Activated naive CD4-positive, alpha-beta T cell treated with anti-CD3 and anti-CD28 coated beads, Interleukin-2, amount 10 ng/mL, durations not matched to agents 7 days and 5 days (primary cell): ENCODE measurements at places on chromosomes 5 and 9.

DNA sequence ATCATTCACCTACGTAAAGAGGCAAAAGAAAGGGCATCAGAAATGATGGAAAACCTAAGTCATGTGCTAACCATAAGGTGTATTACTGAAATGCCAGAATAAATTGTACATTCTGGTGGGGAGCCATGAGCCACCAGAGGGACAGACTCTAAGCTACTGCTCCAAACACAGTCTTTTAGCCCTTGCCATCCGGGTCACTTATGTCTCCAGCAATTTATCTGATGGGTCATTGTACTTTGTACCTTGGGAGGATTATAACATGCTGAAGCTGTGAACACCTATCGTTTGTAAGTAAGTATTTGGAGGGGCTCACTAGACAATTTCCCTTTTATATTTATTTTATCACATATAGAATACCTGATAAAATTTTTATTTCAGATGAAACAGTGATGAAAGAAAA, 495.1 kb downstream of the KIF4B start:
- no peak for DNase-seq
- no peaks in the 10 kb centered on the region for H3K36me3 ChIP-seq
- no peaks in the 10 kb centered on the region for H3K4me1 ChIP-seq
- H3K27me3 ChIP-seq, result no peaks in the 10 kb centered on the region
- H3K4me3 ChIP-seq, result no peak overlapping the region

DNA sequence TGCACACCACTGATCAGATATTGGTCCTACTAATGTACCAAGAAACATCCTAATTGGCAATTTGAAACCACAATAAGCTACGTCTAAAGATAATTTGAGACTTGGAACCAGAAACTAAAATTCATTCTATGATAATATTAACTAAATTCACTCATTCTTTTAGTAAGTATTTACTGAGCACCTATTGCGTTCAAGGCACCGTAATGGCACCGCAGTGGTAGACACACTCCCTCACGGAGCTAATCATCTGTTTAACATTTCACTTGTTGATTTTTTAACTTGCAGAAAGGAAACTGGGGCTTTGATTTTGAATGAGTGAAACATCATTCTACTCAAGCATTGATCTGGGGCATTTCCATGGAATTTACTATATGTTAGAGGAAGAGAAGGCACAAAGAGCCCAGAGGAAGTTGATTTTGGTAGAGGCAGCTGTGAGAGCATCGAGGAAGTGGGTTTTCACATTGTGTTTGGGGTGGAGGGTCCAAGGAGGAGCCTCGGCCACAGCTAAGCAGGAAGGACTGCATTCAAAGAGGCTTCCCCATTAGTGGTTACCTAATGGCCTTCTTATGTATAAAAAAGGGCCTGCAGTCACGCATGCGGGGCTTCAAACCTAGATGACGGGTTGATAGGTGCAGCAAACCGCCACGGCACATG, 7.1 kb downstream of the RAPGEF1 start:
- H3K27me3 ChIP-seq, result no peaks in the 10 kb centered on the region
- peak overlapping the region; percentile 67 for H3K4me3 ChIP-seq
- H3K27ac ChIP-seq, result peak overlapping the region; percentile 97
- peak; percentile 67 for DNase-seq
- H3K36me3 ChIP-seq, result peaks cover 33% of the 10 kb centered on the region
- peaks cover 96% of the 10 kb centered on the region for H3K4me1 ChIP-seq

DNA sequence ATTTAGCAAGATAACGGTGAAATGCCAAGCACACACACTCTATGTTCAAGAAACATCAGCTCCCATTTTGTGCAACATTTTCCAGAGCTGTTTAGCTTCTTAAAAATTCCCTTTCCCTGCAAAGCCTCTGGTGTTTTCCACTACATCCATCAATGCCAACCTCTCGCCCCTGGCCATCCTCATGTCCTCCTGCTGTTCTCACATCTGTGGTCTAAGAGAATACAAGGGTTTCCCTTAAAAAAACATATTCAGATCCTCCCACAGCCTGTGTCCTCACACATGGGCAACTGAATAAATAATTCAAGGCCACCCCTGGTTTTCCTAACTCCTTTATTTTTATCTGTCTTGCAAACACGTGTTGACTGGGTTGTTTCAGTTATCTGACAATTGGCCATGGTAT, 70.3 kb downstream of the PAPPA start:
- no peaks in the 10 kb centered on the region for H3K36me3 ChIP-seq
- no peaks in the 10 kb centered on the region for H3K4me1 ChIP-seq
- H3K27ac ChIP-seq, result no peak overlapping the region
- no peaks in the 10 kb centered on the region for H3K27me3 ChIP-seq
- H3K4me3 ChIP-seq, result no peak overlapping the region

DNA sequence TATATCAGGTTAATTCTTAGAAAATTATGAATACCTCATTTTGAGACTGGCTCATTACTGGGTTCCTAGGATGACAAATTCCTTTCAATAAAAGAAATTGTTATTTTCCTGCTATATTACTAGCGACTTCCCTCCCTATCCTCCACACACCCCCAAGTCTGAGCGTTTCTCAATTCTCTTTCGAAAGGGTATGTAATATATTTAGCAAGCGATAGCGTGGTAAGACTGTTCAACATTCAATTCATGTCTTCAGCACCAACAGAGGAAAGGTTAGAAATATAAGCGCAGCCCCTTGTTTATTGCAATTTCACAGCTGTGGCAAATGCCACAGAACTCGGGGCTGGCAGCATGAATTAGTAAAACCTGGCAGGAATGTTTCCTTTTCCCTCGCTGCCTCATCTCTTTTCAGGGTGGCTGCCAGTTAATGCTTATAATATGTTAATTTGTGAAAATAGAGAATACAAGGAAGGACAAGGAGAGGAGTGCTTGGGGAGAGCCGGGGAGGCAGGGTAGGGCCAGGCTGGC, 152.7 kb upstream of the TBCA start:
- peaks cover 2% of the 10 kb centered on the region for H3K36me3 ChIP-seq
- no peak overlapping the region for H3K27ac ChIP-seq
- peaks cover 8% of the 10 kb centered on the region for H3K4me1 ChIP-seq
- peaks cover 9% of the 10 kb centered on the region for H3K27me3 ChIP-seq
- DNase-seq, result no peak

DNA sequence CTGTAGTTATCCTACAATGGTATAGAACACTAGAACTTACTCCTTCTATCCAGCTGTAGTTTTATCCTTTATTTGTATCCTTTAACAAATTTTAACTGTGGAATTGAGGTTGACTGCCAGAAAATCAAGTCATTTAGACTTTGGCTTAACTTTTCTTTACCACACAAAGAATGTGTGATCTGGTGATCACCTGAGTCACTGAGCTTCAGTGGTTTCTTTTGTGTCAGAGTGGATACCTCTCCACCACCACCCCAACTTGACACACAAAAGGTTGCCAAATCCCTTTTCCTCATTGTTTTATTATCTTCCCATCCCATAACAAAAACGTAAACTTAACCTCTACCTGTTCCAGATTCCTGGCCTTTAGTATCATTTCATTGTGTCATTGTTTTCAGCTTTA, 5.5 kb downstream of the OTULIN start:
- H3K27ac ChIP-seq, result peak overlapping the region; percentile 60
- no peak for DNase-seq
- no peak overlapping the region for H3K4me3 ChIP-seq
- H3K36me3 ChIP-seq, result peaks cover 42% of the 10 kb centered on the region
- H3K27me3 ChIP-seq, result no peaks in the 10 kb centered on the region
- H3K4me1 ChIP-seq, result peaks cover 82% of the 10 kb centered on the region

- H3K4me3 ChIP-seq, result no peak overlapping the region
- DNase-seq, result no peak
- H3K27ac ChIP-seq, result no peak overlapping the region
- no peaks in the 10 kb centered on the region for H3K4me1 ChIP-seq
- no peaks in the 10 kb centered on the region for H3K27me3 ChIP-seq
- no peaks in the 10 kb centered on the region for H3K36me3 ChIP-seq
These were observed 324.4 kb upstream of the MPDZ start for GRCh38 chr9:13603921-13604320.

DNA sequence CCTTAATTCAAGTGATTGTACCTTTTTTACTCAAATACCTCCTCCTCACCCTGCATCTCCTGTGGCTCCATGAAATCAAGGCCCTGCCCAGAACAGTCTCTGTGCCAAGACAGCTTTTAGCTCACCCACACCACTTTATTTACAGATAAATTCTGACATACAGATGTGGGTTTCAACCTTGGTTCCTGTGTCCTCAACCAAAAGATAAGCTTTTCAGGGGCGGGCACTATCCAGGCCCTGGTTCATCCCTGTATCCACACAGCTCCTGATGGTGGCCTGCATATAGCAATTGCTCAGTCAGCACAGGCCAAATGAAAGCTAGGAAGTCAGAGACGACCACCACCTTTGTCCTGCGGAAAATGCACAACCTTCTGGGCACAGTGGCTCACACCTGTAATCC, 8.3 kb downstream of the SHB start:
- no peak overlapping the region for H3K27ac ChIP-seq
- H3K4me3 ChIP-seq, result no peak overlapping the region
- H3K27me3 ChIP-seq, result peaks cover 14% of the 10 kb centered on the region

DNA sequence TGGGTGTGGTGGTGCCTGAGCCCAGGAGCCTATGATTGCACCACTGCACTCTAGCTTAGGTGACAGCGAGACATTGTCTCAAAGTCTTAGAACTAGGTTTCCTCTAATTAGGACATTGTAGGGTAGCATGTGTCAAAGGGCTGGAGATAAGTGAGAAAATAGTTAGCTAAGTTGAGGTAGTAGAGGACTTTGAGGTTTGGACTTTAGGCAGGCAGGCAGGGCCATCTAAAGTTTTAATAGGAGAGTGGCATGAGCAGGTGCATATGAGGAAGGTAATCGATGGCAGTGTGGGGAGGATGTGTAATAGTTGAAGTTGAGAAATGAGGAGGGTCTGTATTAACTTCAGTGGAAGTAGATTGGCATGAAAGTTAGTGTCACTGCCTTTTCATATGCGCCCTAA, 21.1 kb downstream of the CNOT6 start:
- no peak overlapping the region for H3K4me3 ChIP-seq
- DNase-seq, result no peak
- no peaks in the 10 kb centered on the region for H3K27me3 ChIP-seq
- H3K27ac ChIP-seq, result no peak overlapping the region

DNA sequence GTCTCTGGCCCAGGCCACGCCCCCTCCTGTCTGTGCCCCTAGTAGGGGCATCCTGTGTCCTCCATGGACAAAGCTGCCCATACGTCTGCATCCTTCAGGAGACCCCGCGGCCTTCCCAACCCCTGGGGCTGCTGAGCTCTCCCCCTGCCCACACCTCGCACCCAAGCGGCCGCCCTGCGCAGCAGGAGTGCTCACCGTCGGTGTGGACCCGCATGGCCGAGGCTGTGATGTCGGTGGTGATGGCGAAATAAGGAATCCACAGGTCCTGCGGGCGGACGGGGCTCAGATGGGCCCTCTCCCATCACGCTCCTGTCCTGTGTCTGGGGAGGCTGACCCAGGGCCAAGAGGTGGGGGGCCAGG, 4.8 kb upstream of the NSMF start:
- peaks cover 33% of the 10 kb centered on the region for H3K4me1 ChIP-seq
- DNase-seq, result peak; percentile 11
- H3K27me3 ChIP-seq, result peaks cover 33% of the 10 kb centered on the region
- no peaks in the 10 kb centered on the region for H3K36me3 ChIP-seq
- no peak overlapping the region for H3K27ac ChIP-seq
- H3K4me3 ChIP-seq, result no peak overlapping the region

DNA sequence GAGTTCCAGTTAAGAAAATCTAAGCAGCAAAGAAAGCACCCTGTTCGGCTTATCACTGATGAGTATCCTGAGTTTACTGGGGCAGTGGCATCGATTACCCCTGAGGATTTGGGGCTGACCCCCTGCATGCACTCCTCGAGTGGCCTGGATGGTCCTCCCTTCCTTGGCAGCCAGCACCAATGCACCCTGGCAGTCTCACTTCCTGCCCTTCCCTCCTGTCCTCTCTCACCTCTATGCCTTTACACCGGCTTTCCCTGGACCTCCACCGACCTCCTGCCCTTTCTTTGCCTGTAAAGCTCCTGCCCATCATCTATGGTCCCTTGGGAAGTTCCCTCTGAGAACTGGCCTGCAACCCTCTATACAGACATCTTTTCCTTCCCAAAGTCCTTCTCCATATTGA, 97.1 kb downstream of the TTLL11 start:
- no peak overlapping the region for H3K27ac ChIP-seq
- H3K27me3 ChIP-seq, result no peaks in the 10 kb centered on the region
- no peak for DNase-seq
- H3K4me1 ChIP-seq, result no peaks in the 10 kb centered on the region

GRCh38 chr9:124258607-124259157, 933 bp downstream of the NEK6 start:
- H3K4me3 ChIP-seq, result peak overlapping the region; percentile 94
- DNase-seq, result no peak
- H3K27ac ChIP-seq, result no peak overlapping the region
- peaks cover 5% of the 10 kb centered on the region for H3K36me3 ChIP-seq
- peaks cover 92% of the 10 kb centered on the region for H3K27me3 ChIP-seq
- peaks cover 48% of the 10 kb centered on the region for H3K4me1 ChIP-seq

DNA sequence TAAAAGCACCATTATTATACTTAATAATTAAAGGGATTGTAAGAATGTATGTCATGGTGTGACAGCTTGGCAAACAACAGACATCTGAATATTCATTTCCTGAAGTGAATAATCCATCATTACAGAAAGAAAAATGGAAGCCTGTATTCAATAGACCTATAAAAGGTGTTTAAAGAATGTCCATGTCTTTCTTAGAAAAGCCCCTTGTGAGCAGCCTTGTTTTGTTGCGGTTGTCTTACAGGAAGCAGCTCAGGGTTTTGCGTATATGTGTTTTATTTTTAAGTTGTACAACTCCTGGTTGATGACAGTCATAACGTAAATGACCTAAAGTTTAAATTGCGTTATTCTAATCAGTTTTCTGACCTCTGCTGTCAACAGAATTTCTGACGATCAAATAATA, 53.8 kb downstream of the CAST start:
- H3K4me1 ChIP-seq, result peaks cover 19% of the 10 kb centered on the region
- no peaks in the 10 kb centered on the region for H3K27me3 ChIP-seq
- no peak overlapping the region for H3K4me3 ChIP-seq
- no peak for DNase-seq
- no peak overlapping the region for H3K27ac ChIP-seq

GRCh38 chr5:134813407-134813806, 32.4 kb upstream of the C5orf24 start:
- peaks cover 41% of the 10 kb centered on the region for H3K36me3 ChIP-seq
- DNase-seq, result peak; percentile 43
- no peak overlapping the region for H3K4me3 ChIP-seq
- peaks cover 11% of the 10 kb centered on the region for H3K4me1 ChIP-seq
- H3K27ac ChIP-seq, result peak overlapping the region; percentile 77

GRCh38 chr9:70060883-70061507, 17.3 kb downstream of the MAMDC2 start:
- DNase-seq, result no peak
- H3K27ac ChIP-seq, result no peak overlapping the region
- no peak overlapping the region for H3K4me3 ChIP-seq
- peaks cover 5% of the 10 kb centered on the region for H3K27me3 ChIP-seq

GRCh38 chr9:117293206-117294114, 121.4 kb downstream of the ASTN2 start:
- no peaks in the 10 kb centered on the region for H3K4me1 ChIP-seq
- no peak overlapping the region for H3K27ac ChIP-seq
- H3K36me3 ChIP-seq, result no peaks in the 10 kb centered on the region

- no peaks in the 10 kb centered on the region for H3K36me3 ChIP-seq
- DNase-seq, result peak; percentile 24
- no peak overlapping the region for H3K27ac ChIP-seq
- no peaks in the 10 kb centered on the region for H3K27me3 ChIP-seq
- H3K4me1 ChIP-seq, result no peaks in the 10 kb centered on the region
- no peak overlapping the region for H3K4me3 ChIP-seq
These were observed 137.7 kb downstream of the PRELID2 start for GRCh38 chr5:145697251-145697990.

GRCh38 chr9:93268551-93269314, 84.8 kb downstream of the WNK2 start:
- DNase-seq, result peak; percentile 30
- H3K4me1 ChIP-seq, result peaks cover 16% of the 10 kb centered on the region
- H3K4me3 ChIP-seq, result no peak overlapping the region
- H3K27ac ChIP-seq, result no peak overlapping the region
- no peaks in the 10 kb centered on the region for H3K36me3 ChIP-seq
- H3K27me3 ChIP-seq, result peaks cover 36% of the 10 kb centered on the region
